ENCODE measurements at places on chromosomes 1 and 21.

GRCh38 chr1:203480084-203480483 lies 4.5 kb downstream of the PRELP start:
- no peak for DNase-seq

GRCh38 chr1:229693129-229693900 lies 67.3 kb downstream of the URB2 start:
- no peak for DNase-seq

GRCh38 chr1:184896000-184896399 lies 78.3 kb downstream of the NIBAN1 start:
- DNase-seq: no peak

- DNase-seq: no peak
Measured at GRCh38 chr21:45213392-45213791, 74.3 kb downstream of the POFUT2 start.

- peak; percentile 94 for DNase-seq
Measured at GRCh38 chr21:15729674-15730483, at the start of gene USP25. Gene USP25 (plus strand): TSS chr21:15729982. CDS start chr21:15730394, 412 bp downstream.

- no peak for DNase-seq
Measured at GRCh38 chr1:11320153-11320936, 47.3 kb downstream of the UBIAD1 start.

GRCh38 chr1:18820791-18821641 lies 38.4 kb downstream of the TAS1R2 start:
- DNase-seq: peak; percentile 83

- no peak for DNase-seq
Measured at GRCh38 chr21:38898422-38899096, 92.8 kb downstream of the ETS2 start.

DNA sequence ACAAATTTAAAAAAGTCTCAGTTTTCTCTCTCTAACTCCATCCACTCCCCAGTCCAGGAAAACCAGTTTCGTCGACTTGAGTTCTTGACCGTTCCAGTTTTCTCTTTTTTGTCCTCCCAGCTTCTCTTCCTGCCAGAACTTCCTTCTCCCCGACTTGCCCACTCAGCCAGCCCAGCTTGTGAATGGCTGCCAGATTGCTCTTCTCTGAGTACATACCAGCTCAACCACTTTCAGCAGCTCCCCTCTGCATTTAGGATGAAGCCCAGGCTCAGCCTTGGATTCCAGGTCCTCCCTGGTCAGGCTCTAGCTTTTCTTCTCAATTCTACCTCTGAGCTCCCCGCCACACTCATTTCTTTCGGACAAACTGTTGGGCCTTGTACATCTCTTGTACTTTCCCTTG lies 1.4 kb downstream of the DIO1 start:
- no peak for DNase-seq

GRCh38 chr1:242568666-242569065 lies 44.2 kb upstream of the PLD5 start:
- DNase-seq: no peak

DNA sequence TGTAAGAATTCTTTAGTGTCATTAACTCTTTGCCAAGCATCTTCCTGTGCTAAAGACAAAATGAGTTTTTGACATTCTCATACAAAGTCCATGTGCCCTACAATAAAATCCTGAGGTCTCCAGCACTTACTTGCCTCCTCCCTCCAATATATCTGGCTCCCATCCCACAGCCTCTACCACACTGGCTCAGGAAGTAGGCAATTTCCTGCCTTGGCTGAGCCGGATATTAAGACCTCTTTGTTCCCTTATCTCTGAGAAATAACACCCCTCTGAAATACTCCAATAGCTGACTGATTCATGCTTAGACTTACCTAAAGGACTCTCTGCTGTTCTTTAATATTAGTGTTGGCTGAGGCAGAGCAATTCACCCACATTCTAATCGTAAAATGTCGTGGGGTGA lies 37.6 kb upstream of the GORAB start:
- no peak for DNase-seq

- peak; percentile 1 for DNase-seq
Measured at GRCh38 chr1:211420389-211420788, 71.6 kb downstream of the RD3 start.

DNA sequence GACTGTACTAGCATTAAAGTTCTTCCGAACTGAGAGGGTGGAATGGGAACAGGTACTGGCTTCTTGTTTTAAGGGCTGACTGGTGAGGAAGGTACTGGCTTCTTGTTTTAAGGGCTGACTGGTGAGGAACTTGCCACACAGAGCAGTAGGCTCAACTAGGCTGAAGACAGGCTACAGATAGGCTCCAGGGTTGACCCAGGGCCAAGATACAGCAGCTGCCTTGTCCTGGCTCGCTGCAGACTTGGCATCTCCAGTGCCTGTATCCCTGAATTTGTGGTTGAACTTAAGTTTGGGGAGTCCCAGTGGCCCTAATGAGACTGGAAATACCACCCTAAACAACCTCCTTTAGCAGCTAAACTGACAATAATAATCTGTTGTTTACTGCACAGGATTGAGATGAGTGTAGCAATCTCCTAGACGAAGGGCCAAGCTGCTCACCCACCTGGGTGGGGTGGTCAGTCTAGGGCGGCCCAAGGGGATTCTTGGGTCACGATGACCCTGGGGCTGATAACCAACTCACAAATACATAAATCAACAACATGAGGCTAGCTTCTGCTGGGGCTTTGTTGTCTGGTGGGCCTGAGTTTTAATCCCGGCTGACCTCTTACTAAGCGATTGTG lies 227.1 kb downstream of the DISC1 start:
- DNase-seq: no peak

DNA sequence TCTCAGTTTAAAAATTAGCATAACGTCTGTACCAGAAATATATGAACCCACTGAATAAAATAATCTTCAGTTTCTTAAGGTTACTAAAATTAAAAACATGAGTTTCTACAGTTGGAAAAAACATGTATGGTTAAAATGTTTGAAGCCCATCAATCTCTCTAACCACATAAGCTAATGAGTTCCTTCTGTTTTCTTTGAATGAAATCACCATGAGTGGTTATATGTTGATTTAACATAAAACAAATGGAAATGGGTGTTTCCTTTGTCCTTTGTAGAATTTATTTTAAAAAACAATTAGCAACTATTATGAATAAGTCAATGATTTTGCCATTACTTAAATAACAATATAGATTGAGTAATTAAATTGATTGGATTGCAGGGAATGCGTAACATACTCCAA lies 3.0 kb upstream of the ADGRL2 start:
- no peak for DNase-seq

GRCh38 chr1:67150931-67151330 lies 15.3 kb upstream of the IL23R start:
- no peak for DNase-seq

GRCh38 chr1:55990007-55990406 lies 589.4 kb downstream of the PLPP3 start:
- DNase-seq: no peak

DNA sequence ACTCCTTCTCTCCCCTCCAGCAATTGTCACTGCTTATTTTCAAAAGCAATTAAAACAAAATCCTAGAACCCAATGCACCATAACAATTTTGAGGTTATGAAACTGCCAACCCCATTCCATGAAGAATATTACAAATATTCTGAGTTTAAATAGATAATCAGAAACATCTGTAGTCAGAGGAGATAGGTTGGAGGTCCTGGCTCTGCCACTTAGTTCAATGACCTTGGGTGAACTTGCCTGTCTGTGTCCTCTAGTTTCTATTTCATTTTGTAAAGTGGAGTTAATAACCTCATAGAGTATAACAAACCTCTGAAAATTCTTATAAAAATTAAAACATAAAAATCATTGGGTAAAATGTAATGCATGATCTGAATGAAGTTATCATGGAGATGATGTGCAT lies 164.6 kb downstream of the KCTD3 start:
- no peak for DNase-seq

GRCh38 chr1:29820401-29820800 lies 584.1 kb downstream of the PTPRU start:
- DNase-seq: no peak

DNA sequence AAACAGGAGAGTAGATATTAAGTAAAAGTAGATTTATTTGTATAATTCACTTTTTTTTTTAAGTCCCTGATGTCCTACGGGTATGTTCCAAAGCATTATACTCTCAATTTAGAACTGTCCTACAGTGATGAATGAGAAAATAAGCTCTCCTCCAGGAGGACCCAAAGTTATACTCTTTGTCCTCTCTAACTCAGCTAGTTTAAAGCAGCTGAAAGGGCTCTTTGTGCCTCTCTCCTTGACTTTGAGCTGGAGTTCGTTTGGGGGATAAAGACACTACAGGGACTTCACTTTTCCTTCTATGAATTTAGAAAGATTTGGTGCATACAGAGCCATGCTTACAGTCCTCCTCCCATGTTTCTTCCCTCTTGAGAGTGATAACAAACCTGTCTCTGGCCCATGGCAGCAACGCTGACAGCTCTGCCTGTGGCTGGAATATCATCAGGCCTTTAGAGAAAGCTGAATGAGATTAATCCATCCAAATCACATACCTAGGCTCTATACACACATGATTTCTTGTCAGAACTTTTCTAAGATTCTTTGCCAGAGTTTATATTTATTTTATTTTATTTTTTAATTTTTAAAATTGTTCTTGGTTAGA lies 134.3 kb downstream of the PIK3R3 start:
- no peak for DNase-seq

- DNase-seq: no peak
Measured at GRCh38 chr1:89044970-89045721, 19.9 kb downstream of the GBP1 start.

DNA sequence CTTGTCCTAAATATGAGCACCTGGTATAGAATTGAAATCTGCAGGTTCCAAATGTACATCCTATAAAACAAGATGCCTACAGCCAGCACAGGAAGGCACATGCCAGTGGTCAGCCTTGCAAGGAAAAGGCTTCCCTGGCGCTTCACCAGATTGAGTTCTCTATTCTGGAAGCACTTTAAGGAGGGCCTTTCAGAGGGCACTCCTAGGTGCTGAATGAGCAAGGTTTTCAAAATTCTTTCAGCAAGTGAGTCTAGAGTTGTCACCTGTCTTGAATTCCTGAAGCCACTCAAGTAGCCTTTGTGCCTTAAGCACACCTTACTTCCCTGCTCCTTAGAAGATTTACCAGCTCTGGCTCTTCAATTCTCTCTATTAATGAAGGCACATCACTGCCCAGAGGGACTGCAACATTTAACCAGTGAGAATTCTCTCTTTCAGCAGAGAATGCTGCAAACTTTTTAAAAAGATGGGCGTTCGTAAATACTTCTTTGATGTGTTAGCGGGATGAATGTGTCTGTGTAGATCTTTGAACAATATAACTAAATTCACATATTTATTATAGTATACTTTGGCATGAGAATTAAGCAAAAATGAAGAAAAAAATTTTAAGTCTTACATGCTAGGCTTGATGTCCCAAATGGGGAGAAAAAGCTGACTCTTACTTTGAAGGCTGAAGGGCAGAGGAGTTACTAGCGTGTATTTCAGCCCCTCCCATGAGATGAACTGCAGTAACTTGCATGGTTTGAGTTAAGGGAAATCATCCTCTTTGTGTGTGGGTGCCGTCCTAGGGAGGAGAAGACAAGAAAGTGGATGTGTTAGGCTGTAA lies 162.0 kb downstream of the NTPCR start:
- no peak for DNase-seq
